NCI-H2171 treated with DMSO at 0.1 percent for 48 hours (cell line): ENCODE measurements at places on chromosomes 4 and X.

GRCh38 chrX:77118686-77119085 is 328.5 kb upstream of the FGF16 start:
- DNase-seq = no peak

DNA sequence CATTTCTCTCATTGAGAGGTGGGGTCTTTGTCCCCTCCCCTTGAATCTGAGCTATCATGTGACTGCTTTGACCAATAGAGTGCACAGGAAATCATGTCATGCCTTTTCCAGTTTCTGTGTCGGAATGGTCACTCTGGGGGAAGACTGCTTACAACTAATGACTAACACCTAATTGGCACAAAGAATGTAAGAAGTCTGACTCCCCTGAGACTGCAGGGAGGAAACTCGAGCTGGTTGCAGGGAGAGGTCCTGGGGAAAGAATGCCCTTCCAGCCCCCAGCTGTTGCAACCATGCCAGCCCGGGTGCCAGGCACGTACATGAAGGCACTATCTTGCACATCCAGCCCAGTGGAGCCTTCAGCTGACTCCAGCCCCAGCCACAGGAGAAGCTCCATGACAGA is 254.2 kb downstream of the DHX15 start:
- DNase-seq = no peak

GRCh38 chr4:40586034-40586433 is 43.6 kb downstream of the RBM47 start:
- DNase-seq = no peak

DNA sequence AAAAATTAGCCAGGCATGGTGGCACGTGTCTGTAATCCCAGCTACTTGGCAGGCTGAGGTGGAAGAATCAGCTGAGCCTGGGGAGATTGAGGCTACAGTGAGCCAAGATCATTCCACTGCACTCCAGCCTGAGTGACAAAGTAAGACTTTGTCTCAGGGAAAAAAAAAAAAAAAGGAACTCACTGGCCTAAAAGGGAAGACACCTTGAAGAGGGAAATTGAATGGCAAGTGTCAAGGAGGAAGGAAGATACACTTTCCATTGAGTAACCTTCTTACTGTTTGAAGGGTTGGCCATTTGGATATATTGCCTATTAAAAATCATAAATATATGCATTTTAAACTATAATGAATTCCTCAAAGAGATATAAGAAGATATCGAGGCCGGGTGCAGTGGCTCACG is 147.5 kb upstream of the FAM241A start:
- no peak for DNase-seq

- DNase-seq = no peak
These were observed 10.9 kb upstream of the SYTL5 start for GRCh38 chrX:37995428-37995827.

GRCh38 chr4:183100827-183101226 is 1.8 kb downstream of the WWC2 start:
- DNase-seq = no peak

GRCh38 chr4:151276787-151277562 is at the start of gene PRSS48:
Gene PRSS48, plus strand, starts transcription at chr4:151277161. Its CDS starts 12 bp downstream, at chr4:151277173.
- DNase-seq = no peak

DNA sequence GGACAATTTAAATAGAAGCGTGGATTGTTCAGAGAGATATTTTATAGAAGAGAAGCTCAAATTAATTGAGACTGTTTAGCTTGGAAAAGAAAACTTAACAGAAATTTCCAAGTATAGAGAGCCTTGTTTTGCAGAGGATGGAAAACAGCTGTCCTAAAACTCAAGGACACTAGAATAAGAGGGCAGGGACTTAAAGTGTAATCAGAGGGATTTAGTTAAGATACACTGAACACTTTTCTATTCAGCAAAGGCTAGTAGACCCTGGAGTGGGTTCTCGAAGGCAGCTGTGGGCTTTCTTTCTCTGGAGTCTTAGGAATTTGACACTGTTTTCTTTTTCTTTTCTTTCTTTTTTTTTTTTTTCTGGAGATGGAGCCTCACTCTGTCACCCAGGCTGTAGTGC is 92.7 kb upstream of the ARX start:
- no peak for DNase-seq
